T-cell (primary cell): ENCODE measurements at places on chromosomes 11 and 22.

DNA sequence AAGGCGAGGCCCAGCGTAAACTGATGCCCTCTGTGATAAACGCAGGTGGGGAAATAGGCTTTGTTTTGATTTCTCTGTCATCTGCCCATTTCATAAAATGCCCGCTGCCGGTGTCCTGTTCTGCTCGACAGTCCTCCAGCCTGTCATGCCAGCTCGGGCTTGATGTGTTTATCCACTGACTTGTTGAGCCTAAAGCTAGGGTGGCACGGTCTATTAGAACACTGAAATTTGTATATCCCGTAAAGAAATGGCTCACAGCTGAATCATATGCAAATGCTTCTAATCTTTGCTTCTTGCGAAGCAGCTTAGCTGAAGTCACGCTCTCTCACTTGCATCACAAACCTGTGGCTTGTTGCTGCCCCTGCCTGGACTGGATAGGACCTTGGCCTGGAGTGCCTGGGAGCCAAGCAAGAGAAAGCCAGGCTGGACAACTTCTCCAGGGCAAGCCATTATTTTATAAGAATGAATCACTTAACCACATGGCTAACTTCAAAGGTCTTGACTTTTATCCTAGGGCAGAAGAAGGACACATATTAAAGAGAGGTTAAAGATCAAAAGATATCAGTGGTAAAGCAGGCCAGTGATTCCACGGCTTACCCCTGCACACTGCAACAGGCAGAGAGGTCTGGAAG, 33.1 kb downstream of the EHF start:
- no peak for DNase-seq

GRCh38 chr11:122724520-122724919, 69.0 kb downstream of the UBASH3B start:
- DNase-seq = no peak

DNA sequence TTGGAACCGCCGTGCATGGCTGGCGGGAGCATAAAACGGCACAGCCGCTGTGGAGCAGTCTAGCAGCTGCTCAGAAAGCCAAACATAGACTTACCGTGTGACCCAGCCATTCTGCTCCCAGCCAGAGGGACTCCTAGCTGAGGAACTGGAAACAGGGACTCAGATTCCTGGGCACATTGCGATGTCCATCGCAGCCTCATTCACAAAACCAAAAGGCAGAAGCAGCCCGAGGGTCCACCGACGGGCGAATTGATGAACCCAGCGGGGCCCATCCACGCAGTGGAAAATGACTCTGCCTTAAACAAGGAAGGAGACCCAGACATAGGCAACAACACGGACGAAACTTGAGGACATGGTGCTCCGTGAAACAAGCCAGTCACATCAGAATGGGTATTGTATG, 5.7 kb upstream of the MUC5B start:
- DNase-seq = no peak

- no peak for DNase-seq
Observed at GRCh38 chr11:47606731-47607130, 12.5 kb upstream of the C1QTNF4 start.

- DNase-seq = no peak
Observed at GRCh38 chr11:106070606-106071005, 6.5 kb downstream of the KBTBD3 start.

DNA sequence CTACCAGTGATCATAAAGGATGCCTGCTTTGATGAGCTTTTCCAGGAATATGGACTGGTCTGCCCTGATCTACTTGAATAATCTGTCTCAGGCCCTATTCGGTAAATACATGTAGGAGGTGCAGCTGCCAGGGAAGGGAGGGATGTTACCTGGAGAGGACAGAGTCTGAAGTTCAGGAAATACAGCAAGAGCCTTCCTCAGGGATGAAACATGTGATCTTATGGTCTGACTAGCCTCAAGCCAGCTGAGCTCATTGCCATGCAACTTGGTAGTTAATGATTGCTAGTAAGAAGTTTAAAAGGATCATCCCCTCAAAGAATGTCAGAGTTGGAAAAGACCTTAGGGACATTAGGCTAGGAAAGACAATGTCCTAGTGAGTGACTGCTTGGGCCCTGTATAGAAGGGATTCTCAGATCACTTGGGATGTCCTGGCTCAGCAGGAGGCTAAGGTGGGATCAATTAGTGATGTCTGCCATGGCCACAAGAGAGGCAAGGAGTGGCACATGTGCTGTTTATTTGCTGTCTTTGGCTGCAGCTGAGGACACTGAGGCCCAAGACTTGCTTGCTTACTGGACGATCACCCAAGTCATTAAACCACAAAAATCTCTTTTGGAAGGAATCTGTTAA, 18.5 kb downstream of the PTPRJ start:
- DNase-seq = no peak

DNA sequence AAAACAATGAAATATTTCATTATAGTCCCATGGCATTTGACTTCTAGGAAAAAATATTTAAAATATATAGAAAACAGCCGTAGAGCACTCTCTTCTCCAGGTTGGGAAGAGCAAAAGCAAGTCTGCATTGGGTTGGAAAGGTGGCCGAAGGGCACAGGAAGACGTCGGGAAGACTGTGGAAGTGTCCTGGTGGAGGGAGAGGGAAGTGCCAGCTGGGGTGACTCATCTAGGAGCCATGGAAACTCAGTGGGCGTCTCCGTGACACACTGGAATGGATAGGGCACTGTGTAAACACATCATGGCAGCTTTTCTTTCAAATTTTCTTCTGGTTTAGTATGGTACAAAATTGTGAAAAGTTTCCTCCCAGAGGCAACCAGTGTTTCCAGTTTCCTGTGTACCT, 12.7 kb downstream of the GTPBP1 start:
- no peak for DNase-seq

DNA sequence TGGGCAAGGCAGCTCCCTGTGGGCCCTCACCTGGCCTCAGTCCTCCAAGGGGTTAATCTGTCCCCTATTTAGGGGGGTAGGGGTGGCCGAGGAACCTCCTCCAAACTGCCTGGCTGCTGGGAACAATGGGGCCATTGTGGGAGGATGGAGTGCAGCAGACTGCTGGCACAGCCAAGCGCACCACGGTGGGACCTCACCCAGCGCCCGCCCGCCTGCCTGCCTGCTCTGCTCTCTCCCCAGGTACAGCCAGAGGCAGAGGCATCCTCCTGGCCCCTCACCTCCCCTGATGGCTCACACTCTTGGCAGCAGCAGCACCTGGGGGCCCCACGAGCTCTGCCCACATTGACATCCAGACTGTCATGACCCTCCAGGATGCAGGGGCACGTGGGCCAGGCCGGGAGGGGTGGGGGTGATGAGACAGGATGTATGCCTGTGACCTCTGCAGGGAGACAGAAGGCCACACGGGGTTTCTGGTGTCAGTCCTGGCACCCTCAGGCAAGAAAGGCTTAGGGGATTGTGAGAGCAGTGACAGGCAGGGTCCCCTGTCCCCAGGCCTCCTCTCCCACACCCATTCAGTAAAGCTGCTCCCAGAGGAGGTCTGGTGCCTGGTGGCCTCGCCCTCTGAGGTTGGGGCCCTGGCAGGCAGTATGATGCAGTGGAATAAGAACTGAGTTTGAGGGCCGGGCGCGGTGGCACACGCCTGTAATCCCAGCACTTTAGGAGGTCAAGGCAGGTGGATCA, 11.4 kb downstream of the BCL9L start:
- DNase-seq = peak; percentile 81

DNA sequence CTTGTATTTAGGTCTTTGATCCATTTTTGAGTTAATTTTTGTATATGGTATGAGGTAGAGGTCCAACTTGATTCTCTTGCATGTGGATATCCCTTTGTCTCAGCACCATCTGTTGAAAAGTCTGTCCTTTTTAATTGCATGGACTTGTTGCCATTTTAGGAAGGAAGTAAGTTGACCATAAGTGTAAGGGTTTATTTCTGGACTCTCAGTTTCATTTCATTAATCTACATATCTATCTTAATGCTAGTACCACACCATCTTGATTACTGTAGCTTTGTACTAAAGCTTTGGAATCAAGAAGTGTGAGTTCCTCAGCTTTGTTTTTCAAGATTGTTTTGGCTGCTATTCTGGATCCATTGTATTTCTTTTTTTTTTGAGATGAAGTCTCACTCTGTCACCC, 31.4 kb downstream of the CBL start:
- DNase-seq = no peak

GRCh38 chr11:69151836-69152235, 3.9 kb upstream of the SMIM38 start:
- DNase-seq = no peak

GRCh38 chr11:69321877-69322361, 28.0 kb downstream of the MYEOV start:
- DNase-seq = no peak

DNA sequence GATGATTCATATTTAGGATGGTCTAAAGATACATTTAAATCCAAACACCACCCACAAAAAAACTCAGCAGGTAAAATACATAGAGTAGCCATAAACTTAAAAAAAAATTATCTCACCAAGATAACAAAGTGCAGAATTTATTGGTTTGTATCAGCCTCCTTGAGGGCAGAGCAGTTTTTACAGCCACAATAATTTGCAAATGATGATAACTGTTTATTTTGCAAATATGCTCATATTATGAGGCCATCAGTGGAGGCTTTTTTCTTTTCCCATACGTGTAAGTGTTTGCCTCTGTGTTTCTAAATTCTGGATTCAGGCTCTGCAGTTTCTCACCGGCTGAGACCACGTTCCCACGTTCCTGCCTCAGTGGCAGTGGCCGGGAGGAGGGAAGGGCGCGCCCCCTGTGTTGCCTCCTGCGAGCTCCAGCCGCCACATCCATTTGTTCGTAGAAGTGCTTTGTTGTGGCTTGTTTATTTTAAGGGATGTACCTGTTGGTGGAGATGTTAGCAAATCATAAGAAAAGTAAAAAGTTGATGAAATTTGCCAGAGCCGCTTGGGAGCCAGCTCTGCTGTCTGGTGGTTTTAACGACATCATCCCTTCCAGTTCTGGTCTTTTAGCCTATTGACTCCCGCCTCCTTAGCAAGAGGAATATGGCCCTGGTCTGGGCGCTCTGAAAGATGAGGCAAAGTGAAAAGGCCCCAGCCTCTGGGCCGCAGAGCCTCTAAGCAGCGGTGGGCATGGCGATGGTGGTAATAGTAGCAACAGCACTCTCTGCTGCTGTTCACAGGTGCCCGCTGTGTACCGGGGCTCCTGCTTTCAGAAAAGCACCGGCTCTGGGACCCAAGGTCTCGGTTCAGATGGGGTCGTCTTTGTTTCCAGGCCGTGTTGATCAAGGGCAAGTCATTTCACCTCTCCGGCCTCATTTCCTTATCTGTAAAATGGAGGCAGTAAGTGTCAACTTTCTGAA, 66.7 kb upstream of the PPARA start:
- no peak for DNase-seq

DNA sequence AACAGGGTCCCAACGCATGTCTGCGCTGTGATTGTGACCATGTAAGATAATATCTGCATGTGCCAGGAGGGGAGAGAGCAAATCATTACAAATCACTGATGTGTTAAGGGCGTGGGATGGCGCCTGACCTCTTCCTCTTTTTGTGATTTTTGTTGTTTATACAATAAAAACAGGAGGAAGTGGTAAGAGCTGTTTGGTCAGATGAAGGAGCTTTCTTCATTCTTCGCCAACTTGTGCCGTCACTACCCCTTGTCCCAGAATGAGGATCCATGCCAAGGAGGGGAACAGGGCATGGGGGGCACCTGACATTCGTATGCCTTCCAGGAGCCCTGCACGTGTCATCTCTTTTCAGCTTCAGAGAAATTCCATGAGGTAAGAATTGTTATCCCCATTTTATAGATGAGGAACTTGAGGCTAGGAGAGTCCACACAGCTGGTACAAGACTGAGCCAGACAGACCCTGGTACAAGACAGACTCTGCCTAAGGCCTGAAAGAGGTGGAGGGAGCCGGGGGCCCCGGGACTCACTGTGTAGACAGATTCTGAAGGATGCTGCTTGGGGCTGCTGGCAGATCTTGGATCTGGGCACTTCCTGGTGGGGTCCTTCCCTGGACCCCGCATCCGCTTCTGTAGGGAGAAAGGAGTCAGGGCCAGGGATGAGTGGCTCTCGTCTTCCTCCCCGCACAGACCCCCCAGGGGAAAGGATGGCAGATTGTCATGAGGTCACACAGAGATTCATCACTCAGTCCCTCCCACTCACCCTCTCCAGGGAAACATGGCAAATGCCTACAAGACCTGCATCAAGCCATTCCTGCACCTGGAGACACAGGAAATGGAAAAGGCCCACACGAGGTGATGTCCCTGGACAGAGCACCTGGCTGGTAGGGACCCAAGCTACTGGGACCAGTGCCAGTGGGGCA, 34.6 kb downstream of the NFAM1 start:
- no peak for DNase-seq

DNA sequence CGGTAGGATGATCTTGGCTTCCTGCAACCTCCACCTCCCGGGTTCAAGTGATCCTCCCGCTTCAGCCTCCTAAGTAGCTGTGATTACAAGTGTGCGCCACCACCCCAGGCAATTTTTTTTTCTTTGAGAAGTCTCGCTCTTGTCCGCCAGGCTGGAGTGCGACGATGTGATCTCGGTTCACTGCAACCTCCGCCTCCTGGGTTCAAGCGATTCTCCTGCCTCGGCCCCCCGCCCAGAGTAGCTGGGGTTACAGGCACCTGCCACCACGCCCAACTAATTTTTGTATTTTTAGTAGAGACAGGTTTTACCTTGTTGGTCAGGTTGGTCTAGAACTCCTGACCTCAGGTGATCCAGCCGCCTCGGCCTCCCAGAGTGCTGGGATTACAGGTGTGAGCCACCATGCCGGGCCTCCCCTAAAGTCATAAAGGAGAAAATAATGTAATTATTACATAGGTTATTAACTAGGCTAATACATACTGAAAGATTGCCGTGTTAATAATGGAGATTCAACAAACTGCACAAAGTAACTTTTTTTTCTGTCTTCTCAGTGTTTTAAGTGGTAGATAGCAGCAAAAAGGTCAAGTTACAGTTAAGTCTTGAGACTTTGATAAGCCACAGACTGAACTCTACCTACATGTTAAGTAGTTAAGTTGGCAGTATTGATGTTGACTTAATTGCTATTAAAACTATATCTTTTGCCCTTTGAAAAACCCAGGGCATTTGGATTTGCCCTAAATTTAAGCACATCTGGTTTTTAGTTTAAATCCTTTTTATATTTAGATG, 3.9 kb downstream of the CAPRIN1 start:
- DNase-seq = no peak

DNA sequence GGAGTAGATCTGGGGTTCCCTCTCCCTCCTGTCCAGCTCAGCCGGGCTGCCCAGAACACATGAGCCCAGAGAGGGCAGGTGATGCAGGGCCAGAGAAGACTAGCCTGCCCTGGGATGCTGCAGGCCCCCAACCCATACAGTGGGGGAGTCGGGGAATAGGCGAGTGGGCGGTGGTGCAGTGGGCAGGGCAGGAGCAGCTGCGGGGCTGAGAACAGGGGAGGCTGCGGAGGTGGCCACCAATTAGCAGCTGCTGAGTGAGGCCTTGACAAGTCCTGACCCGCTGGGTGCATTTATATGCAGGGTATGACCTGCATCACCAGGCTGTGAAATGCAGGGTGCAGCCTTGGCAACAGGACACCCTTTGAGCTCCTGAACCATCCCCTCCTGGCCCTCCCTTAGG, 43.1 kb downstream of the NFAM1 start:
- no peak for DNase-seq

GRCh38 chr22:50696799-50697561, 24.4 kb downstream of the SHANK3 start:
- no peak for DNase-seq
